ENCODE measurements at places on chromosomes 16 and 17.

DNA sequence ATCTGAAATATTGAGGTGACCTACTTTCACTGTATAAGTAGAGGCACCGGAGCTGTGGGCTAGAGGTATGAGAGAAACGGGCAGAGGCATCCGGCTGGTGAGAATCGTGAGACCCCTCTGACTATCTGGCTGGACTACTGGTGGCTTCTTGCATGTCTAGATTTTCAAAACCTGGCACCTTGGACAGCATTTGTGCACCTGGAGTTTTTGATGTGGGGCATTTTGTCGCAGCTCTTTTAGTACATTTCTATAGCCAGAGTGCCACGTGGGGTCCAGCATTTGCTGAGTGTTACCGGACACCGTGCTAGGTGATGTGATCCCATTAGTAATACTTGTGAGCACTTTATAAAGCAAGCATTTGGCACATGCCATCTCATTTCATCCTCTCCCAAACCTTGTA is 32.6 kb upstream of the SHISA9 start:
- DNase-seq = no peak

DNA sequence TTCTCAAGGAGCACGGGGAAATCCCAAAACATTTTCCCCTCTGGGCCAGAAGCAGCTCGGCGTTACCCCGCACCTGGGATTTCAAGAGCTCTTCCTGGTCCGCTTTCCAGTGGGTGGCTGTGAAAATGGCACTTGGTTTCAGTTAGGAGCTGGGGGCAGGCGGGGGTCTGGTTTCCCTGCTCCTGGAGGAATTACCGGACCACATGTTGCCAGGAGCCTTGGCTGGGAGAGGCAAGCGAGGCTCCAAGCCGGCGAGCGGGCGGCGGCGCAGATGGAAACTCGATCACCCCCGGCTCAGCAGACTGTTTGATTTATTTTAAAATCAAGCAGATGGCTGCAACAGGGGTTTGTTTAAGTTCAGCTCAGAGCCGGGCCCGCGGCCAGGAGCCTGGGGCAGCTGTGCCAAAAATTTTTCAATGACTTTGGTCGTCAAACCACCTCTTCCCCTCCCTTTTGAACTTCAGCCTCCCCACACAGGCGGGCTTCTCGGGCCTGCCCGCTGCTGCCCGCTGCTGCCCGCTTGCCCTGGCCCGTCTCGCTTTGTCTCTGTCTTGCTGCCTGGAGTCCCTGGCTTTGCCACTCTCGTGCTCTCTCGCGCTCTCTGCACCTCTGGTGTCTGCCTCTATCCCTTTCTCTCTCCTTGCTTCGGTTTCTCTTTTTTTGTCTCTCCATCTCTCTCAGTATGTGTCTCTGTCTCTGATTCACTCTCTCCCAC is 108.0 kb upstream of the CIBAR2 start:
- no peak for DNase-seq

GRCh38 chr17:50207792-50208567 is 6.5 kb upstream of the COL1A1 start:
- no peak for DNase-seq

- no peak for DNase-seq
Measured at GRCh38 chr16:89407925-89408300, 82.4 kb downstream of the ANKRD11 start.

DNA sequence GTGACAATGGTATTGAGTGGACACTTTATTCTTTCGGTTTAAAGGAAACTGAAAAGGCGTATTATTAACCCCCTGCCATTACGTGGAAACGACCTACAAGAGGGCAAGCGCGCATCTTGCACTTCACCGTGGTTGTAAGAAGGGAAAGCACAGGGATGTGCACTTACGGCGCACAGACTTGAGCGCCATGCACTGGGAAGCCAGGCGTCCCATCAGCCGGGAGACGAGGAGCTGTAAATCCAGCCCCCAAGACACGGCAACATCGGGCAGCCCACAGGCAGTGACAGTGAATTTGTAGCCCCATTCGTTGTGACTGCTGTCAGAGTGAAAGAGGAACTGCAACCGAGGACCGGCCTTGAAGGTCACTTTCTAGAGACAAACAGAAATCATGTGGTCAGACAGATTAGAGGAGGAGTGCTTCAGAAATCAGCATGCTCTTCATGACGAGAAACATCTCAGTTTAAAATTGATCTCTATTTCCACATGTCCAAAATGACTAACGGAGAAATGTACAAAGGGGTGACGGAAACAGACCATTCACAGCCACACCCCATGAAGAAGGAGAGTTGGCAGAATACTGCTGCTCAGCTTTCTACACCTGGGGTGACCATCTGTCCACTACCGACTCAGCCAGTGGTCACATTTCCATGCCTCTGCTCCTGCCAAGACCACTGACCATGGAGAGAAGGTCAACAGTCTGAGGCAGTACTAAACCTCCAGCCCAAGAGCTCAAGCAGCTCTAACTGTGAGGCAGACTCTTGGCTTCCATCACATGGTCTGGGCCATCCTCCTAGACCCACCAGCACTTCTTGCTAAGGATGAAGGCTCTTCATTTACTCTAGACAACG is 68.6 kb downstream of the ZZEF1 start:
- DNase-seq = no peak

DNA sequence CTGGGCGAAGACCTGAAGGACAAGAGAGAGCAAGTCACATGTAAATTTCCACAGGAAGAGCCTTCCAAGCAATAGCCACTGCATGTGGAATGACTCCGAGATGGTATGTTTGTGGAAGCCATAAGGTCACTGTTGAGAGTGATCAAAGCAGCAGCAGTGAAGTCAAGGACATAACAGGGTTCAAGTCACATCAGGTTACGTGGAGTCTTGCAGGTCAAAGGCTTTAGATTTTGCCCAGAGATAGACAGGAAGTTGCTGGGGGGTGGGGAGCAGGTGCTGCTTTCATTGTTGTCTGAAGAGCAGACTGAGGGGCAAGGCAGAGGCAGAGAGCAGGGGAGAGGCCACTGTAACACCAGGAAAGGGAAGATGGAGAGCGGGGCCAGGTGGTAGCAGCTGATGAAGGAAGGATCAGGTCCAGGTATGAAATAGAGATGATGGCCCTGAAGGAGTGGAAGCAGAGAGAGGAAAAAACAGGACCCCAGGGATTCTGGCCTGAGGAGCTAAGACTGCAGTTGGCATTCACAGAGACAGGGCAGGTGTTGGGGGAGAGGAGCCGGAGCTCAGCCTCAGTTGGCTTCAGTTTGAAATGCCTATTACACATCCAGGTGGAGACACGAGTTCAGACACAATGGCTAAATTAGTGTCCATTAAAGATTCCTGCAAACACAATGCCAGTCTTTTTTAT is 129.3 kb upstream of the AXIN2 start:
- no peak for DNase-seq

DNA sequence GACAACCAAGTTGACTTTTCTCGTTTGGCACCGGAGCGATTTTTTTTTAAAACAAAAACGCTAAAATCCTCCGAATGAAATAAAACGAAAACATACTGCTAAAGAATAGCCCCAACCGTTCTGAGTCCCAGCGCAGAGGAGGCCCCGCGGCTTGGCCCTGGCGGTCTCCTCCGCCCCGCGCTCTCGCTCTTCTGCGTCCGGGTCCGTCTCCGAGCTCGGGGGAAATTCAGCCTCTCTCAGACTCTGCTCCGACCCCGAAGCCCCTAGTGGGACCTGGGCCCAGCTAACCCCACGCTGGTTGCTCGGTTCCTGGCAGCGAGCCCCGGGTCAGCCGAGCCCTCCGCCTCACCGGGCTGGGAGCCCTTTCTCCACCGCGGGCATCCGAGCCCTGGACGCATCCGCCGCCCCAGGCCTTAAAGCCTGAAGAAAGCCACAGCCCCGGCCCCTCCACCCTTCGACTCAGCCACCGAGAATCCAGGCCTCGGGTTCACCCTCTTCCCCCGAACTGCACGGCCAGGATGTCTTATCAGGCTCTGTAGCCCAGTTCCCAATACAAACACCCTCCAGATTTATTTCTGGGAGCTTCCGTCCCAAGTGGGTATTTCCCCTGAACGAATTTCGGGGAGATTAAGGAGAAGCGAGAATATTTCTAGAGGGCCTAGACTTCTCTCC is 1.2 kb downstream of the TBX2 start:
- no peak for DNase-seq

DNA sequence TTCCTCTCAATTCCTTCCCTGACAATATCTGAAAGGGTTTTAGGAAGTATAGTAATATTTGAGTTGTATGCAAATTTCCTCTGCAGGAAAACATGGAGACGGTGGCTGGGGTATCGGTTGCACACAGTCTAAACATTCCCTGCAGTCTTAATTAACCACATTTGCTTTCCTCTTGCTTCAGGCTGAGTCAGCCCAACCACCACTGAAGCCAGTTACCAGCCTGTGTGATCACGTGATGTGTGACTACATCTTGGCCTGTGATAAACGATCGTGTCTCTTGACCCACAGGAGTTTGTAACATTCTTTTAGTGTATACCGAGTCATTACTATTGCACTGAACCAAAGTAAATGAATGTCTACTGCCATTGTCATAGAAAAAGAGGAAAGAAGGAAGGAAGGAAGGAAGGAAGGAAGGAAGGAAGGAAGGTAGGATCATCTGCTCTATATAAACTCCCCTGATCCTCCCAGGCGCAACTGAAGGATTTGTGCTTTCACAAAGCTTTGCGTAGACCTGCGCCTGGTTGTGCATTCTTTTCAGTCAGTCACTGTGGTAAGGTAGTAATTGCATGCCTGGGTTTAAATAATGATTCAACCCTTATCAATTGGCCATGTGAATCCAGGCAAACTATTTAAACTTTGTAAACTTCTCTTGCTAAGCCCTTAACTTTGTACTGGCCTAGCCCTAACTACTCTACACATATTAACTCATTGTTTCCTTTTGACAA is 280.6 kb upstream of the SALL1 start:
- DNase-seq = no peak

DNA sequence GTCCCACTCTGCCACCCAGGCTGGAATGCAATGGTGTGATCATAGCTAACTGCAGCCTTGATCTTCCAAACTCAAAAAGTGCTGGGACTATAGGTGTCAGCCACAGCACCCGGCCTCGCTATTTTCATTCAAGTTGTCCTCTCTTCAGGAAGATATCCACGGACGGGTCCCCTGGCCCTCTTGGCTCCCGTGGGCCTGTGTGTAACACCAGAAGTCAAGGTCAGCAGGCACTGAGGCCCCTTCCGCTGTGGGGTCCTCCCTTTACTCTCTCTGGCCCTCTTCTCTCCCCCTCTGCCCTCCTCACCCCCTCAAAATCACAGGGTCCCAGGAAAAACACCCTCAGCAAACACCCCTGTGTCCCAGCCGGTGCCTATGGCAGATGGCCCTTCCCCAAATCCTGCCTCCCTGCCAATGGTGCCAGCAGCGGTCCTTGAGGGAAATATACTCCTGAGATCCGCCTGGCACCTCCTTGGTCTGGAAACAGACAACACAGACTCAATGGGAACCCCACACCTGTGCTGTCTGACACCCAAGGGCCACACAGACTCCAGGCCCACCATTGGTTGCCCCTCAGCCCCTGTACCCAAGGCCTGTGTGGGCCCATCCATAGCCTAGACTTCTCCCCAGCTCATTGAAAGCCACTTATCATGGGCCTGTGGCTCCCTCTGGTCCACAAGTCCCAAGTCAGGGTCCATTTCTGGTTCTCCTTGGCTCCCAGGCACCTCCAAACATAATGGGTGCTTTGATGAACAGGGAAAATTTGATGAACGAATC is 221.5 kb downstream of the ZNF423 start:
- no peak for DNase-seq

DNA sequence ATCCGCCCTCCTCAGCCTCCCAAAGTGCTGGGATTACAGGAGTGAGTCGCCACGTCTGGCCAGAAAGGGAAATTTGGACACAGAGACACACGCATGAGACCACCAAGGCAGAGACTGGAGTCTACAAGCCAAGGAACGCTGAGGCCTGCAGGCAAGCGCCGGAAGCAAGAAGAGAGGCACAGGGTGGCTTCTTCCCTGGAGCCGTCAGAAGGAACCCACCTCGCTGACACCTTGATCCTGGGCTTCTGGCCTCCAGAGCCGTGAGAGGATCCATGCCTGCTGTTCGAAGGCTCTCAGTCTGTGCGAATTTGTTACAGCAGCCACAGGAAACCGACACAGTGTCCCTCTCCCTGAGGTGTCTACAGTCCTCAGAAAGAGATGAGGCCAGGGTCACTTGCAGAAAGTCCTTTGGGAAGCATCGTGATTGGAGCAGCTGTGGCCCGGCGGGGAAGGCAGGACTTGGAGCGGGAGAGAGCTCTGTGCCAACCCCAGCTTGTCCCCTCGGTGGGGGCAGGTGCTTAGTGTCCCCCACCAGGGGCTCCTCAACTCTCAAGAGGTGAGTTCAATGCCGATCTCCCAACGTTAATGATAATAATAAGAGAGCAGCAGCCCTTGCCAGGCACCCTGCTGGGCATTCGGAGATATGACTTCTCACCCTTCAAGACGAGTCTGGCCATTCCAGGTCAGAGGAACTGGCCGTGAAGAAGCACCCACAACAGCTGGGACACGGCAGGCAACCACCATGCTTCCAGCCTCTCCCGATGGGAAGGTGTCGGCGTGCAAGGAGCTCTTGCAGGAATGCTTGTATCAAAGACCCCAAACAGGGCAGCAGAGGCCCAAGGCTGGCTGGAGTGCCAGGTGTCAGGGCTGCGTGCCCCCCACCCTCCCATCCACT is 68.4 kb upstream of the TNRC6C start:
- DNase-seq = no peak

DNA sequence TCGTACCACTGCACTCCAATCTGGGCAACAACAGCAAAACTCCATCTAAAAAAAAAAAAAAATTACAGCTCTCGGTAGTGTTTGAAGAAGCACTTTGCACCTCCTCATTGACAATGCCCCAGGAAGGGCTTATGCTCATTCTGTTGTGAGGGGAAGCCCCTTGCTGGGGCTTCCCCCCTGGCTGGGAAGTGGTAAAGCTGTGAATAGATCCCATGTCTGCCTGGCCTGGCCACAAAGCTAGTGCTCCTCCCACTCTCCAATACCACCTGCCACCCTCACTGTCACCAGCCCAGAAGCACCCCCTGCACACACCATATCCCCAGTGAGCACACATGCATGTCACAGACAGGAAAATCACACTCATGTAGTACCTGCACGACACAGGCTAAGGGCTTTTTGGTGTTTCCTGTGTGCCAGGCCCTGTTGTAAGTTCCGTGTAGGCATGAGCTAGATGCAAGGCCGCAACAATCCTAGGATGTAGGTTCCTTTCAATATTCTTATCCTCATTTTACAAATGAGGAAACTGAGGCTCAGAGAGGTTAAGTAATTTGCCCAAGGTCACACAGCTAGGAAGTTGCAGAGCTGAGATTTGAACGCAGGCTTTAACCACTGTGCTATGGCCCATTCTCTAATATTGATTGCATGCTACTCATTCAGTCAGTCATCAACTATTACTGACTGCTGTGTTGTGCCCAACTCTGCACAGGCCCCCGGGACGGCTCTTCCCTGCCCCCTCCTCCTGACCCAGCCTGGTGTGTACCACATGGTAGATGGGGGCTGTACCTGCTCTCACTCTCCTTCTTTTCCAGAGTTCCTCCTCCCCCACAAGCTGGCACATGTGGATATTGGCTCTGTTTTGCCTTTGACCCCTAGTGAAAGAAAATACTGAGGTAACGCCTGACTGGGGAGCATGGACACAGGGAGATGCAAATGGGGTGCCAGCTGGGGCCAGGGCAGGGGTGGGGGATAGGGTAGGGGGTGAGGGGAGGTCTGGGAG is 11.9 kb upstream of the COL1A1 start:
- no peak for DNase-seq

GRCh38 chr17:57424777-57425188 is 168.5 kb downstream of the MSI2 start:
- DNase-seq = no peak

Measured in activated CD4-positive, CD25-positive, alpha-beta regulatory T cell treated with anti-CD3 and anti-CD28 coated beads, Interleukin-2, amount 50 U/mL, for 16 hours (primary cell).